Stimulated activated naive CD8-positive, alpha-beta T cell treated with anti-CD3 and anti-CD28 coated beads, Interleukin-15, Interleukin-2, amounts not matched to agents 100 U/mL and 50 U/mL, for 24 hours (primary cell): ENCODE measurements at places on chromosomes 5 and 9.
A peak's percentile ranks its signal among the peaks of the same experiment; 100 is the strongest.

DNA sequence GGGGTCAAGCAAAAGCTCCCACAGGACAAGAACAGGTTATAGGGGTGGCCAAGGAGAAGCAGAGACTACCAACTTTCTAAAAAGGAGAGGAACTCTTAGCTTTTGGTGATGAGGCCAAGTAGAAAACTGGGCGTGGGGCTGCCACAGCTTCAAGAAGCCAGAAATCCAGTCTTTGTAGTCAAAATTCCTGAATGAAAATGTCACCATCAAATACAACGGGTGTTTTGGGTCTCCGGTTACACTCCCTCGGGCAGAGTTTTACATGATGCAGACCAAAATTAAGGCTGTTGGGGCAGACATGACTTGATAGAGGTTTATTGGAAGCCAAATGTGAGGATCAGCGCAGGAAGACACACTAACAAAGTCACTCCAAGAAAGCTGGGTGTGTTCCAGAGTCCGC lies 29.4 kb upstream of the N4BP3 start:
- no peak for DNase-seq

DNA sequence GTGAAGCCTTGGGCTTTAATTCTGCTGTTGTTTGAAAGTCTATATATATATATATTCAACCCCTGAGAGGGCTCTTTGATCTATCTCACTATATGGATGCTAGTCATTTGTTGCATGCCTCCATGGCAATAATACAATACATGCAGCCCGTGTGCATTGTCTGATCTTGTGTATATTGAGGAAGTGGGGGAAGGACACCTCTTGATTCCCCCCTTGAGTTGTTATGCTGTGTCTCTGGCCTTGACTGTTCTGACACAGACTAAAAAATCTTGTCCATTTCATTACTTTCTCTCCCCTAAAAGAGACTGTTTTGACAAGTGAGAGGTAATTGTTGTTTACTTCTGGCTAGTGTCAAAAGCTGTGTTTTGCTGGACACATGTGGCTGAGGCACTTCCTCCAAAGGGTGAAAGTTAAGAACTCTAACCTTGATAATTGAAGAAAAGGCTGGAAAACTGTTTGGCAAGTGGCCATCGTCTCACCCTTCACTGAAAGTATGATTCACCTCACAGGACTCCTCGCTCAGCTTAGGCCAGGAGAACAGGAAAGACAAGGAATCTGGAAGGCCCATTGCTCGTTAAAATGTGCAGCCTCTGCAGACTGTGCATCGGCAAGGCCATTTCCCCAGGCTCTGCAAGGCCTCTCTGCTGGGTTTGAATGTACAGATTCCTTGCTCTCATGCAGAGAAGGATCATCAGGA lies 304.0 kb downstream of the PRELID2 start:
- DNase-seq: no peak

GRCh38 chr5:168184103-168184502 lies 107.3 kb upstream of the WWC1 start:
- no peak for DNase-seq

DNA sequence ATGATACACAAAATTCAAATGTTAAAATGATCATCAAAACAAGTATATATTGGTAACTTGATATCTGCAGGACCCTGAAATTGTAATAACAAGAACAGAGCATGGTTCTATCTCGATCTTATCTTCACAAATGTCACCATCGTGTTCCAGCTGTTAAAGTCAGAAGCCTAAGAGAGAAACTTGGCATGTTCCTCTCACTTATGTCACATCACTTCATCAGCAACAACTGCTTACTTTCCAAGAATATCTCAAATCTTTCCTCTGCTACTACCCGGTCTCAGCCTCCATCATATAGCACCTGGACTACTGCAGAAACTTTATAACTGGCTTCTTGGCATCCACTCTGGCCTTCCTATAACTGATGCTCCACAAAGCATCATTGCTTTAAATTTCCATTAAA lies 84.9 kb downstream of the FBN2 start:
- DNase-seq: no peak

- DNase-seq: no peak
Measured at GRCh38 chr5:12659686-12660085, 755.4 kb upstream of the CTNND2 start.

DNA sequence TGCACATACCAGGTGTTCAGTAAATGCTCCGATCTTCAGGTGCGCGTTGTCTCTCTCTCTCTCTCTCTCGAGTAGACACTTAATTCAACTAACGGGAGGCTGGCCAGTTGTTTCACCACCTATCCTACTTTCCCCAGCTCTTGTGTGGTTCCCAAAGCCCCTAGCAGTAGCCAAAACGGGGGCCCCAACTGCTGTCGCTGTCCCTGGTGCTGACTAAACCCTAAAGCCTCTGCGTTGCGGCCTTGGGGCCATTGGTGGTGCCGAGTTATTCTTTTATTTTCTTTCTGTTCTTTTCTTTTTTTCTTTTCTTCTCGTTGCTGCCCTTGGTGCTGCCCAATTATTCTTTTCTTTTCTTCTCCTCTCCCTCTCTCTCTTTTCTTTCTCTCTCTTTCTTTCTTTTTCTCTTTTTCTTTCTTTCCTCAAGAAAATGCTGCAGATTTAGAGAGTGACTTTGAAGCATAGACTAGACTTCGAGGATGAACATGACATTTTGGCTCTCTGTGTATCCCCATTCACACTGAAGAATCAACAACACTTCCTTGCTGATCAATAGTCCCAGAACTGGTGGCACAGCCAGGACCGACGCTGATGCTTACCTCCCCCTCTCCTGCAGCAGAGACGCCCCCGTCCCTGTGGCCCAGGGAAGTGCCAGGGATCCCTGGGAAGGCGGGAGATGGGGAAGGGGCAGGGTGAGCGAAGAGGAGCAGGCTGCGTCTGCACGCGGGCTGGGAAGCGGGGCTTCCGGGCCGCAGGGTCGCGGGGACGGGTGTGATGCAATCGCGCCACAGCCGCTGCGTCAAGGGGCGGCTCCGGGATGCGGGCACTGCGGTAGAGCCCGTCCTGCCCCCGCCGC lies at the start of gene FBLL1:
Gene FBLL1 (plus strand): TSS at position 785 of the 853 bp plus-strand sequence. CDS start 200 bp downstream, outside the sequence.
- peak; percentile 39 for DNase-seq
